ENCODE measurements at places on chromosomes 4 and X.

- DNase-seq, result no peak
These were observed 150.9 kb downstream of the ENPP6 start for GRCh38 chr4:184066584-184067300.

GRCh38 chrX:12965131-12965940 lies 9.6 kb upstream of the TMSB4X start:
- DNase-seq, result no peak

GRCh38 chrX:18624599-18624998 lies 47.3 kb downstream of the RS1 start:
- no peak for DNase-seq

GRCh38 chr4:150160473-150160872 lies 82.2 kb downstream of the DCLK2 start:
- DNase-seq, result no peak

All from stimulated activated CD4-positive, alpha-beta T cell treated with anti-CD3 and anti-CD28 coated beads, Interleukin-2, amount 100 ng/mL, for 24 hours (primary cell).